ENCODE measurements at places on chromosomes 11 and 22.

DNA sequence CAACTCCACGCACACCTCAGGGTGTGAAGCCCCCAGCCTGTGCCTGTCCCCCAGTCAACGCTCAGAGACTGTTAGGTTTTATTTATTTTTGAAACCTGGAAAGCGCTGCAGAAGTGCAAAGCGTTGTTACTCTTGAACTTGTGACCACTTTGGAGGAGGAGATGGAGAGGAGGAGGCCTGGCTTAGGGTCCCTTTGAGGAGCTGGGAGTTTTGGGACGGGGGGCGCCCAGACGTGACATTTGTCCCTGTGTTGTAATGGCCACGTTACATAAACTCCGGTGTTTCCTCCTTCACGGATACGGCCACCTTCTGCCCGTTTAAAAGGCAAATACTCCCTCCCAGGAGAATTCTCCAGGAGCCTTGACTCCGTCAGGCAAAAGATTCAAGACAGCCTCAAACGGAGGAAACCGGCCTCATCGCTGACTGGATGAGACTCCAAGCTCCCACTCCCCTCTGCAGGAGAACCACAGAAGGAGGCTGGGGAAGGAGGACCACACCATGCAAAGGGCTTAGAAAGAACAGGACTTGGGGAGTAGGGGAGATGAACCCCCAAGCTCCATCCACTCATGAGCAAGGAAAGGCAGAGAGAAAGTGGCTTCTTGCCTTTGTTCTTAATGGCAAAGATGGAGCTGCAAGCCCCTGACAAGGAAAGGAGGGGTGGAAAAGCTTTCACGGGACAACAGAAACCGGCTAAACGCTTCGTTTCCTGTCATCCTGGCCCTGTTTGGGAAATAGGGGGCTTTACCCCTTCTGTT is 630 bp downstream of the PIK3IP1 start:
- no peak for DNase-seq

DNA sequence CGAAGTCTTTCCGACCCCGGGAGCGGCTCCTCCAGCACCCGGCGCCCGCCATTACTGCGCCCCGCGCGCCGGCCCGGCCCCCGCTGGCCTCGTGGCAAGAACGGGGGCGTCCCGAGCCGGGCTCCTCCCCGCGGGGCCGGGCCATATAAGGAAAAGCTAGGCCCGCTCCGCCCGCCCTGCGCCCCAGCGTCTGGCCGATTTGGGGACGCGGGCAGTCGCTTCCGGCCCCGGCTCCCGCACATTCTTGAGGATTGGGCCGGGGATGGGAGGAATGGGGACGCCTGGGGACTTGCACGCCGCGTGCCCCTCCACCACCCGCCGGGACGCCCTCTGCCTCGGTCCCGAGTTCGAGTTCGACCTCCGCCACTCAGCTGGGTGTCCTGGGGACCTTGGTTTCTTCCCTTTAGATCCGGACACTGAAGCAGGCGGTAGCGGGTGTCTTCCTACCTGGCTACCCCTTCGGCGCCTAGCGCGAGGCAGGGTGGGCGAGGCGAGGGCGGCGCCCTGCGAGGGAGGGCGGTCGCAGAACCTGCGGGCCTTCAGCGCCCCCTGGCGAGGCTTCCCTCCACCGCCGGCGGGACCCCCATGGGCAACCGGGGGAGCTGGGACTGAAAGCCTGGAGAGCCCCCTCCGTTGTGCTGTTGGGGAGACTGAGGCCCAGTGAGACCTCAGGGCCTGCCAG is 3.8 kb downstream of the SMTN start:
- DNase-seq: no peak

DNA sequence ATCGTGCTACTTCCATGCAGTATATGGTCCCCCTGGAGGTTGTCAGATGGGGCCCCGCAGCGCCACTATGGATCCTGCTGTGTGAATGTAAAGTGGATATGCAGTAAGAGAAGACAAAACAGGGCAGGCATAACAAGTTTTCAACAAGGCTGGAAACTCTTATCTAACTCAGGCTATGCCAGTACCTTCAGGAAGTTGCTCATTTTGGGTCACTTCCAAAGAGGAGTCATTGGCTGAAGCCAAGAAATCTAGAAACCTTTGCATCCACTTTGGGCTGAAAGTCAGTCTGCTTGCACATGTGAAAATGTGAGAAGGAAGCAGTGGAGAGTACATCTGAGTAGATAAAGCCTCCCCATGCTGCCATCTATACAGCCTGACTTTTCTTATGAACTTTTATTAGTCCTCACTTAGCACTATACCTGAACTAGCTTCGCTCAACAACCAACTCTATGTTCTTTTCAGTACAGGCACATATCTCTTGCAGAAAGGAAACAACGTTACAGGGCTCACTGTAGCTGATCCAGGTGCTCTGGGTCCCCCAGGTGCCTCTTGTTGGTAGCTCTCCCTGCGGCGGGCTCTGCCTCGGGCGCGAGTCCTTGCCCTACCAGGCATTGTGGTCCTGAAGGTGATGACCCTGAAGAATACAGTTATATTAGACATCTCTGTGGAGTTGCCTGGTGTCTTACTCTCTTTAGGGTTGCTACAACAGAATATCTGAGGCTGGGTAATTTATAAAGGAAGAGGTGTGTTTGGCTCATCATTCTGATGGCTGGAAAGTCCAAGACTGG is 12.4 kb downstream of the PIWIL3 start:
- DNase-seq: no peak

- no peak for DNase-seq
These were observed 86.9 kb downstream of the ETS1 start for GRCh38 chr11:128500493-128500892.

DNA sequence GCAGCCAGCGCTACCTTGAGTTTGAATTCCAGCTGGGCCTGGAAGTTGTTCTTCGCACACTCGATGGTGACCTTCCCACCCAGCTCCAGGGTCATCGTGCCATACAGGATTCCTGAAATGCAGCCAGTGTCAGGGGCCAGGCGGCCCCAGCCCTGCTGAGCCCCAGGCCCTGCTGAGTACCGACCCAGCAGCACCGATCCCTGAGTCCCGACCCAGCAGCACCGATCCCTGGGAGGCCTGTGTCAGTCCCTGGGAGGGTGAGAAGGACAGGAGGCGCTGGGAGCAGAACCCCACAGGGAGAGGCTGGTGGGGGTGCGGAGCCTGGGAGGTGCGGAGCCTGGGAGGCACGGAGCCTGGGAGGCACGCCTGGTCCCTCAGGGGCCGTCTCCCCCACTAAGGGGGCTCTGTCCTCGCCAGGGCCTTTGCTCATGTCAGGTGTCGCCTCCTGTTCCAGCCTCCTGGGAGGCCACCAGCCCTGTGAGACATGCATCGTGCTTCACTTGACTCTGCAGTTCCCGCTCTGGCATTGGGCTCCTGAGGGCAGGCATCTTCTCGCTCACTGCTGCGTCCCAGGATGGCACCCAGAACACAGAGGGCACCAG is 37.1 kb upstream of the CARS1 start:
- no peak for DNase-seq

GRCh38 chr22:46366327-46366731 is 30.8 kb downstream of the TRMU start:
- DNase-seq: no peak

GRCh38 chr11:129787532-129788155 is 28.0 kb upstream of the TMEM45B start:
- DNase-seq: no peak

DNA sequence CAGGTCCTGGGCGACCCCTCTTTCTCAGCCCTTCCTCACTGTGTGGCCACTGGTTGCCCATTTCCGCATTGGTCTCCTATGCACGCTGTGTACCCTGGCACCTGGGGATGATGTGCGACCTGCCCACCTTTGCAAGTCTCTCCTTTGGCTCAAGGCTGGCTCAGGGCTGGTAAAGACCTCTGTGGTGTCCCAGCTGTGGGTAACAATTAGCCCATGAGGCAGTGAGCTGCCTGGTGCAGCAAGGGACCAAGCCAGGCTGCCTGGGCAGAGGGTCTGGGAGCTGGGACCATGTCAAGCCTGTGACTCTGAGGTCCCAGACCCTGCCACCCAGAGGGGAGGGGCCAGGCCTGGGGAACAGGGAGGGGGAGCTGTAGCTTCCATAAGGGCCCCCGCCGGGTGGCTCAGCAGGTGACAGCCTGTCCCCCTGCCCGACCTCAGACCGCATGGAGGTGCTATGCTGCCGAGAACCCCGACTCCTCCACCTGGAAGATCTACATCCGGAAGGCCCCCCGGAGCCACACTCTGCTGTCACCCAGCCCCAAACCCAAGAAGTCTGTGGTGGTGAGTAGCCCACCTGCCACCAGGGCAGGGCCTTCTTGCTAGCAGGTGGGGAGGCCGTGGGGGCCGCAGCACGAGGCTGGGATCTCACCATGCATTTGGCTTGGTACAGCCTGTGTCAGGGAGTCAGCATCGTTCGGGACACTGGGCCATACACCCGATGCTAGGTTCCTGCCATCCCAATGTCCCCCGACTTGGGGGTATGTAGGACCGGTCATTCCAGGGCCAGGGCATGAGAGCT is 112.5 kb downstream of the KCNQ1OT1 start:
- no peak for DNase-seq

GRCh38 chr22:49427341-49427740 is 400.3 kb downstream of the BRD1 start:
- DNase-seq: no peak

- no peak for DNase-seq
These were observed 696.6 kb downstream of the KCNA4 start for GRCh38 chr11:29320196-29320595.

- DNase-seq: no peak
These were observed 40.4 kb upstream of the ETS1 start for GRCh38 chr11:128627666-128628324.

GRCh38 chr11:96905143-96905542 is 515.3 kb downstream of the JRKL start:
- DNase-seq: no peak
